ENCODE measurements at places on chromosomes 6 and 20. TPM values are rescaled to one million over a fixed set of nuclear protein-coding genes. Genes with fewer than 3 reads are reported as not detected.

Gene TDP2
- polyA plus RNA-seq: 125 TPM

Gene SLC13A3
- not detected for polyA plus RNA-seq

Gene RGS17
- 0.17 TPM for polyA plus RNA-seq

DNA sequence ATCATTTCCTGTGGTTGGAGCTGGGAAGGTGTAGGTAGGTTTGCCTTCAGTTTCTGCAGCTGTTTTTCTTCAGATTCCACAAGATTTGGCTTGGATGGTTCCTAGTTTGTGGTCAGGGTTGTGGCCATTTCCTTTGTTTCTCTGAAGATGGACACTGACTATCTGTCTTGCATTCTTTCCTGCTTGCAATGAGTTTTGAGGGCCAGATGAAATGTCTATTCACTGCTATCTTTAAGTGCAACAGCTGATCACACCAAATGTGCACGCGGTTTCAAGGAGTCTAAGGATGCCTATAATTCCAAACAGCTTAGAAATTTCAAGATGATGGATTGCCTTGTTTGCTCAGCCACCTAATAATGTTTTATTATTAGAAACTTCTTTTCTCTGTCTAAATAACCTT lies 28.4 kb downstream of the IL20RA start:
- no peak for DNase-seq

GRCh38 chr6:133241086-133241900 lies at the start of gene EYA4:
Gene EYA4 (plus strand): TSS chr6:133241357. CDS start chr6:133274781, 33,424 bp downstream.
- peak; percentile 58 for DNase-seq

DNA sequence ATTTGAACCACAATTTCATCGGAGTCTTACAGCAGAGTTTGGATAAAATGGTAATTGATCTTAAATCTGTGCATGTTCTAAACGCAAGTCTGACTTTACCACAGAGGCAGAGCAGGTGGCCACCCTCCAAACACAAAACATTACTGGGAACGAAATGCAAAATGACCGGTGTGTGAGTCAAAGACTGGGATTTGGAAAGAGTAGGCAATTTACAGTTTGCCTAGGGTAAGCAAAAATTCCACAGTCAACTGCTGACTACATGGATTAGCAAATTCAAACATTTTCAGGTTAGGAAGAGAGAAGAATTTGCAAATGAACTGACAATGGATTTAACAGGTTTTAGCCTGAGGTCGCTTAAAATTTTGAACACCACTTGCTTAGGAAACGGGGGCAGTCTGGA lies 444.4 kb downstream of the HDGFL1 start:
- DNase-seq: no peak

DNA sequence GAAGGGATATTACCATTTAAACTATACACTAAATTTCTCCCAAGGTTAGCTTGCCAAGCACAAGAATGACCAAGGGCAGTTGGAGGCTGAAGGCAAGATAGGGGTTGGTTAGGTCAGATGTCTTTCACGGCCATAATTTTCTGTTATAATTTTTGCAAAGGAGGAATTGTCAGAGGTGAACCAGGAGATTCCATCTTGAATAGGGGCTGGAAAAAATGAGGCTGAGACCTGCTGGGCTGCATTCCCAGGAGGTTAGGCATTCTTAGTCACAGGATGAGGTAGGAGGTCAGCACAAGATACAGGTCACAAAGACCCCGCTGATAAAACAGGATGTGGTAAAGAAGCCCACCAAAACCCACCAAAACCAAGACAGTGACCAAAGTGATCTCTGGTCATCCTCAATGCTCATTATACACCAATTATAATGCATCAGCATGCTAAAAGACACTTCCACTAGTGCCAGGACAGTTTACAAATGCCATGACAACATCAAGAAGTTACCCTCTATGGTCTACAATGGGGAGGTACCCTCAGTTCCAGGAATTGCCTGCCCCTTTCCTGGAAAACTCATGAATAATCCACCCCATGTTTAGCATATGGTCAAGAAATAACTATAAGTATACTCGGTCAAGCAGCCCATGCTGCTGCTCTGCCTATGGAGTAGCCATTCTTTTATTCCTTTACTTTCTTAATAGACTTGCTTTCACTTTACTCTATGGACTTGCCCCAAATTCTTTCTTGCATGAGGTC lies 371.8 kb upstream of the SULF2 start:
- DNase-seq: no peak

- DNase-seq: no peak
These were observed 83.6 kb downstream of the SCAND1 start for GRCh38 chr20:35870541-35871258.

DNA sequence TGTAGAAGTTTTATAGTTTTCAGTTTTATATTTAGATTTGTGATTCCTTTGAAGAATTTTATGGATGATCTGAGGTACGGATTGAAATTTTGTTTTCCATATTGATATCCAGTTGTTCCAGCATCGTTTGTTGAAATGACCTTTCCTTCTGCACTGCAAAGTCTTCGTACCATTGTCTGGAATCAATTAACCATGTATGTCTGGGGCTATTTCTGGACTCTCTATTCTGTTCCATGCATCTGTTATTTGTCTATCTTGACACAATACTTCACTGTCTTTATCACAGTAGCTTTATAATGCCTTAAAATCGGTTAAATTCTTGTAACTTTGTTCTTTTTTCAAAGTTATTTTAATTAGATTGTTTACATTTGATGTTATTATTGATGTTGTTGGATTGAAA lies 154.9 kb downstream of the FARS2 start:
- no peak for DNase-seq

- no peak for DNase-seq
These were observed 603.7 kb upstream of the PTCHD4 start for GRCh38 chr6:48714699-48715098.
